ENCODE measurements at places on chromosomes 13 and 19.

DNA sequence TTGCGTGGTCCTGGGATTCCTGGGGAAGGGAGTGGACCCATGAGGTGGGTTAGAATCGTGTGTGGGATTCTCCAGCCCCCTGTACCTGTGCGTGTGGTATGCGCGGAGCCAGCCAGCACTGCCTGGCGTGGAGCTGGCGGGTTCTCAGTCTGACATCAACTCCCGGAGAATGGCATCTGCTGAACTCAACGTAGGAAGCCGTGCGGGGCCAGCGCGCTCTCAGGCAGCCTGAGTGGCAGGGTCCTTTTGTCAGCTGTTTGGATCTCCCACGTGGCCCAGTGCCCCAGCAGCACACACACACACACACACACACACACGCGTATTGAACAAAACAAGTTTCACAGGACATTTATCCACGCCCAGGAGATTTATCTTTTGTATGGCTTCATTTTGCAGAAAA, 28.1 kb downstream of the ATP4B start:
- no peak for DNase-seq

DNA sequence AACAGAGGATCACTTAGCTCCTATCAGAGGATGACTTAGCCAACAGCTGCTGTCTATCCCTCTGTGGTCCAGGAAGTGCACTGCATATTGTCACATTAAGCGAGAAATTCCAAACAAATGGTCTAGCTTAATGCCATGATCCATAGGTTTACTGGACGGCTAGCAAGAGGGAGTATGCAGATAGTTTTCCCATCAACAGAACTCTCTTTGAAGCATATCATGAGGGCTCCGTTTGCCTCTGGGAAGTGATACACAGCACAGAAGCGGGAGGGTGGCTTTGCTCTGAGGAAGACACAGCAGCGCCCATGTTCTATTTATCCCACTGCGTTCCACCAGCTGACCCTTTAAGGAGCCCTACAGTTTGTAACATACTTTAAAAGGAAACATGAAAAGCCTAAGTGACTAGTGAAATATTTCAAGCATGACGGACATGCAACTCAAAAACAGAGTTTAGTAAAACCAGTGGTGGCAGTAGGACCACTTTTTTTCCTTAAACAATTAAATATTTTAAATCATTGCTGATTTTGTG, 52.7 kb downstream of the COL4A1 start:
- peak; percentile 14 for DNase-seq

- DNase-seq, result no peak
Measured at GRCh38 chr13:29502391-29503008, 93.0 kb downstream of the SLC7A1 start.

DNA sequence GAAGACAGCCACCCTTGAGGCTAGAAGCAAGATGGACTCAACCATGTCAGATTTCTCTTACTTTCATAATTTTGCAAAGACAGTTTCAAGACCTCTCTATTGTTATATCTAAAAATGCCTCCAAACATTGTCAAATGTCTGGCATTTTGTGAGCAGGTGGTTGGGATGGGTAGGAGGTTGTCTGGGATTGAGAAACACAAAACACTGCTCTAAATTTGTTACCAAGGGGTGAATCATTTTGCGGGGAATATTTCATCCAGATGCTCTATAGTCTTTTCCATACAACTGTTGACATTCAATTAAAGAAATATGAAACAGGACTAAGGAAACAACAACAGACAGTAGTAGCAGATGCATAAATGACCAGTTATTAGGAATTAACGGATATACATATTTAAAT, 208.2 kb downstream of the ITGBL1 start:
- DNase-seq, result no peak

DNA sequence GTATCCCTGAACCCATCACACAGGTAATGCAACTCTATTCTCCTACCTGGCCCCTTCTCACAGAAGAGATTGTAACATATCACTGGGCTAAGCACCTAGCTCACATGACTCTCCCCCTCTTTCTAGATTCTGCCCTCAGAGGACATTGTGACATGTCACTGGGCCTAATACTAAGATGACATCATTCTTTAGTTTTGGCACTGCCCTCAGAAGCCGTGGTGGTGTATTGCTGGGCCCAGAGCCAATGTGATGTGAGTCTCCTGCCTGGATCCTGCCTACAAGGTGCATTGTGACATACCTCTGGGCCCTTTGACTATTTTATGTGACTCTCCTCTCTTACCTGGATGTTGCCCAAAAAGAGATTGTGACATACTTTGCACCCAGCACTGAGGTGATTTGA, 21.4 kb upstream of the ZNF730 start:
- no peak for DNase-seq

GRCh38 chr19:49849433-49850220, 1.3 kb upstream of the PTOV1 start:
- DNase-seq, result no peak

GRCh38 chr13:27372896-27373295, 51.5 kb upstream of the GTF3A start:
- DNase-seq, result peak; percentile 76

DNA sequence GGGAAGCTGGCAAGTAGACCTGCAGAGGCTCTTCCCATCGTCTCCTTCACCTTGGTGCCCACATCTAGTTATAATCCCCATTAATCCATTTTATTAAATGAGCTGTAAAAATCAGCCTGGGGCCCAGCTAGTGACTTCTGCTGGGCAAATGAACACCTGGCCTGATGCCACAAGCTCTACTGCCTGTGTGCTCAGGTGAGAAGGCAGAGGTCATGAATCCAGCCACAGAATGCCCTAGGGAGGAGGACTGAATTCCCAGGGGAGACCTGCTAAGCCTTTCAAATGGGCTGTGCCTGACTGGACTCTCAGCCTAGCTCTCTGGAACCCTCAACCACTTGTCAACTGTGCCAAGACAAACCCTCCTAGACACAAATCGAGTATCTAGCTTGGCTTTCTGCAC, 74.0 kb downstream of the PDS5B start:
- DNase-seq, result no peak

- no peak for DNase-seq
Measured at GRCh38 chr13:91361755-91362271, 14.3 kb downstream of the MIR17HG start.

- no peak for DNase-seq
Measured at GRCh38 chr13:93262729-93263345, 36.2 kb downstream of the GPC6 start.

DNA sequence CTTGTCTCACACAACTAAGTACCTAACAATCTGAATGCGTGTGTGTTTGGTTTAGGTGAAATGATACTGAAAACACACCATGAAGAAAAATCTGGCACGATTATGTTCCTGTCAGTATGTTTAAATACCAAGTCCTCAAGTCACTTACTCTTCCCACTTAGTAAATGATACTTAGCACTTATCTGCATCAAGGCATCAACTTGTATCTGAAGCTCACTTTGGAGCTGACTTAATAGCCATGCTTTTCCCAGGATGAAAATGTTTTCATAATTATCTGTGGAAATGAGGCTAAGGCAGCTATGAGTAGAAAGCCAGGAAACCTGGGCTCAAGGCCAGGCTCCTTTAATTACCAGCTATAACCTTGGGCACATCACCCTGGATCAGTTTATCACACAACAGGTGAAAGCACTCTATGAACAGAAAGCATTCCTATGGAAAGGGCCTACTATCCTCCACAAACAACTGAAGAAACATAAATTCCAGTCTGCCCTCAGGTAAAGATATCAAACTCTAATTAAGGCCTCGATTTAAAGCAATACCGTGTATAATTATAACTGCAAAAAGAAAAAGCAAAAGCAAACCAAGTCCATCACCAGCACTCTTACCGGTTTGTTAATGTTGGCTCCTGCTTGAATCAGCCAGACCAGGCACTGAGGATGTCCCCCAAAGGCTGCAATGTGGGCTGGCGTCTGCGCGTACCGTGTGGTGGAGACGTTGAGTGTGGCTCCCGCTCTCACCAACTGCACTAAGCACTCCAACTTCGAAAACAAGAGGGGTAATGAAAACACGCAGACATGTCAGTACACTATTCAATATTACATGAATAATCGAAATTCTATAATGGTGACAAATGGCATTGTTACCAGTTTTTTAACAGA, 4.6 kb downstream of the ANKRD10 start:
- DNase-seq, result peak; percentile 65

- DNase-seq, result no peak
Measured at GRCh38 chr13:98937911-98938381, 39.9 kb downstream of the DOCK9 start.

DNA sequence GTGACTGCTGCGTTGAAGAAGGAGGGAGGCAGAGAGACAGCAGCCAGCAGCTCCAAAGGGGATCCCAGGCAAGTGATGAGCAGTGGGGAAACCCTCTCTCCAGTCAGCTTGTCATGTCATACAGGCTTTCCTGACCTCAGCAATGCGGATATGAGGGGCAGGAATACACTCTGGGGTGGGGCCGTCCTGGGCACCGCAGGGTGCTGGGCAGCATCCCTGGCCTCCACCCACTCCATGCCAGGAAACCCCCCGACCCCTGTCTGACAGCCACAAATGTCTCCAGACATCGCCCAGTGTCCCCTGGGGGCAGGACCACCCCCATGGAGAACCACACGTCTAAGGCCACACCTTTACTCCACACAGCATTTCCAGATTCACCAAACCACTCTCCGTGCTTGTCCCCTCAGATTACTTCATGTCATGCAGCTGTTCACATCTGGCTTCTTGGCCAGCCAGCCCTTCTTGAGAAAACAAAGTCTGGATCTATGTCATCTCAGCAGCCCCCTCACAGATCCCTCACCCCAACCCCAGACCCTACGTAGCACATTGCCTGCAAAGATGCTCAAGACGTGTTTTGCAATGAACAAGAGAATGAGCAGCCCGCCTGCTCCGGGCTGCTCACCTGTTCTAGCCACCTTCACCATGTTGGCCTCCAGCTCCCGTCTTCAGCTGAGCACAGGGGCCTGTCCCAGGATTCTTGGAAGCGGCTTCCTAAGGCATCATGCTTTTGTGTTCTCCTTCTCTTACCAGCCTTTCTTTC, 46.5 kb downstream of the RFX2 start:
- no peak for DNase-seq

DNA sequence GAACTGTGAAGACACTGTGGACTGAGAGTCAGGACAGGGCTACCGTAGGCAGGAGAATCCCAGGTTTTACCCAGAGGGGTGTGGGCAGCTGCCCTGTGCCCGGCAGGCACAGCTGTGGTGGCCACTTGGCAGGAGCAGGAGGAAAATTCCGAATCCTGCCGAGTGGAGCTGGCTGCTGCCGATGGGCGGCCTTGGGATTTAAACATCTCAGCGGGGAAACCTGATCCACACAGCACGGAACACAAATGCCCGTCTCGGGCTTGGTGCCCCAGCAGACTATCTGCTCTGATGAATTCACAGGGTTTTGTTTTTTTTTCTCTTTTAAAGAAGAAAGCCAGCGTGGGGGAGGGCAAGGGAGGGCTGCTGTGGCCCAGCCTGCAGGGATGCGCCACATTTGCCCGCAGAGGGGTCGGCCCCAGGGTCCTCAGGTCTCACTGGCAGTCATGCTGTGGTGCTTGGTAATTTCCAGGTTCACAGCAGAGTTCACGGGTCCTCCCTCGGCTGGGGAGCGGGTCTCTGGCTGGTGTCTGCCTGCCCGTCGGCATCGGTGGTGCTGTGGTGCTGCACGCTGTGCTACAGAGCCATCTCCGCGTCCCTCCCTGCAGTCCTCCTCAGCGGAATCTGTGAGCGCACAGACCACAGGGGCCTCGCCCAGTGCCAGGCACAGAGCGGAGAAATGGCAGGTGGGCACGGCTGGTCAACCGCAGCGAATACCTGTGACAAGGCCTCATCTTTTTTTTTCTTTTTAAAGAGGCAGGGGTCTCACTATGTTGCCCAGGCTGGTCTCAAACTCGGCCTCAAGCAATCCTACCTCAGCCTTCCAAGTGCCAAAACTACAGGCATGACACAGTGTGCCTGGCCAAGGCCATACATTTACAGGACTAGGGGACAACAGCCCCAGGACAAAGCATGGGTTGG, 28.1 kb downstream of the MPND start:
- no peak for DNase-seq

DNA sequence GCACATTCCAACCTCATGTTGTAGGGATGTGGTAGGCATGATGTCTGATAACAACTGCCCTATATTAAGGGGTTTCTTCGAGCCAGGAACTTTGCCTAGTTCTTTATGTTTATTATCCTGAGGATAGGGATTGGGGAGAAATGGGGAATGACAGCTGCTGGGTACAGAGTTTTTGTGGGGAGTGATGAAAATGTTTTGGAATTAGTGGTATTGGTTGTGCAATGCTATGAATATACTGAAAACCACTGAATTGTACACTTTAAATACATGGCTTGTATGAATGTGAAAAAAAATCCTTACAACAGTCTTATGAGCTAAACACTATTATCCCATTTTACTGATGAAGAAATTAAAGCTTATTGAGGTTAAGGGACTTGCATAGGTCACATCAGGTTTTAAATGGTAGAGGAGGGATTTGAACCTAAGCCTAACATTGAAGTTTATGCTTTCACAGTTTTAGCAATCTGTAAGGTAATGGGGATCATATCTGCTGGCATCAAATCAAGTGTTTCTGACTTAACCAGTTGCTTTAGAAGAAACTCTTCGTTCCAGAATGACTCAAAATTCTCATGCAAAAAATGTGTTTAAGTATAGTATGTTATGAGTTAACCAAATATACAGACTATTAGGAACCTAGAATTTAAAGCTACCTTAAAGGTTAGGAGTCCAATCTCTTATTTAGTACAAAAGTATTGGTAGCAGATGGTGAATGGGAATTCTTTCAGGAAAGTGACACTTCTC, 61.4 kb downstream of the ERCC5 start:
- no peak for DNase-seq

DNA sequence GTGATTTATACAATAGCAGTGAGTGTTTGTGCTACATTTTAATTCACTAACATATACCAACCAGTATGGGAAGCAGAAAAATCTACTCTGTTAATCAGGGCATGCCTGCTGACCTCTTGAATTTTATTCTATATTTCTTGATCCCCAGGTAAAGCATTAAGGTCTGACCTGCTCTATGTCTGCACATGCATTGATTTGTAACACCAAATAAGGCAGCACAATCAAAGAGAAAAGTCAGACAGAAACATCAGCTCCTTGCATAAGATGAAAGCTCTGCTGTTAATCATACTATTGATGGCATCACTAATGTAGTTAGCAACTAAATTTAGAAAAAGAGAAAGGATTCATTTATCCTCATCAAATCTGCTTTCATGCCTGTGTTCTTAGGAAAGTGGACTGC, 2744.8 kb upstream of the PCDH20 start:
- DNase-seq, result no peak

DNA sequence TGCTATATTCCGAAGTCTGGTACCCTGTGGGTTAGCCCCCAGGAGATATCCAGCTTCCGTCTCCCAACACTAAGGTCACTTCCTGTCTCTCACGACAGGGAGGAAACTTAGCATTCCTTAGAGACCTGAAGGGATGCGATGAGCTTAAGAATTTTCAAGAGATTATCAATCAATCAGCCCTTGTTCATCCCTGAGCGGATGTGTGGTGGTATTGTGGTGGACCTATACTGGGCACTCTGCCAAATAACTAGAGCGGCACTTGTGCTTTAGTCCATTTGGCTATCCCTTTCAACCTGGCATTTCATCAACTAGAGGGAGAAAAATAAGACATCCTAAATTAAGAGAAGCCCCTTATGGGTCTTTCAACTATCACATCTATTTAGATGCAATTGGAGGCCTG, 30.9 kb upstream of the ZNF562 start:
- DNase-seq, result no peak
